Lung (tissue), 17 donors: ENCODE measurements at places on chromosomes 1 and 21. TPM values are rescaled to one million over a fixed set of nuclear protein-coding genes. Genes with fewer than 3 reads are reported as not detected.
A peak's percentile ranks its signal among the peaks of the same experiment; 100 is the strongest.

GRCh38 chr1:205504311-205505075, at the start of gene CDK18:
Gene CDK18 (plus strand): TSS chr1:205504669. CDS start chr1:205523168, 18,499 bp downstream.
- peak; percentile 87 for DNase-seq

DNA sequence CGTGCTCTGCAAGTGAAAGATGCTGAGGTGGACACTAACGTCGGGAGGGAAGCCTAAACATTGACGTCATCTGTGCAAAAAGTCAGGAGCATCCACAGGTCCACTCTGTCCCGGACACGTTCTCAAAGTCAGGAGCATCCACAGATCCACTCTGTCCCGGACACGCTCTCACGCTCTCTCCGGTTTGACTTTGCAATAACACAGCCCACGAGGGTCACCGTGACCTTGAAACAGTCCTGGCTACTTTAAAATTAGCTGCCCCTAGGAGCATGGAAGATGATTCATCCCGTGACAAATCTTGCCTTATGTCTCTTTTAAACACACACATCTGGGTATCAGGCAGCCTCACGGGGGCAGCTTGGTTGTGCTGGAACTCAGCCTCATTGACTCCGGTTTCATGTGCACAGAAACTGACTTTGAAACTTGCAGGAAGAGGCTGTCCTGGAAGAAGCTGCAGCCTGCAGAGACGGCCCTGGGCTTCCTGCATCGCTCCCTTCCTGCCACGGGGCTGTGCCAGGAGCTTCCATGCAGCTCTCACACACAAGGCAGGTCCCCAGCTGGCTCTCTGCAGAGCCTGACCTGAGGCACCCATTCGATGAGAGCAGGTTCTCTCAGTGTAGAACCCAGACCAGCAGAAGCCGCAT, 18.1 kb upstream of the COL18A1 start:
- DNase-seq, result peak; percentile 80

DNA sequence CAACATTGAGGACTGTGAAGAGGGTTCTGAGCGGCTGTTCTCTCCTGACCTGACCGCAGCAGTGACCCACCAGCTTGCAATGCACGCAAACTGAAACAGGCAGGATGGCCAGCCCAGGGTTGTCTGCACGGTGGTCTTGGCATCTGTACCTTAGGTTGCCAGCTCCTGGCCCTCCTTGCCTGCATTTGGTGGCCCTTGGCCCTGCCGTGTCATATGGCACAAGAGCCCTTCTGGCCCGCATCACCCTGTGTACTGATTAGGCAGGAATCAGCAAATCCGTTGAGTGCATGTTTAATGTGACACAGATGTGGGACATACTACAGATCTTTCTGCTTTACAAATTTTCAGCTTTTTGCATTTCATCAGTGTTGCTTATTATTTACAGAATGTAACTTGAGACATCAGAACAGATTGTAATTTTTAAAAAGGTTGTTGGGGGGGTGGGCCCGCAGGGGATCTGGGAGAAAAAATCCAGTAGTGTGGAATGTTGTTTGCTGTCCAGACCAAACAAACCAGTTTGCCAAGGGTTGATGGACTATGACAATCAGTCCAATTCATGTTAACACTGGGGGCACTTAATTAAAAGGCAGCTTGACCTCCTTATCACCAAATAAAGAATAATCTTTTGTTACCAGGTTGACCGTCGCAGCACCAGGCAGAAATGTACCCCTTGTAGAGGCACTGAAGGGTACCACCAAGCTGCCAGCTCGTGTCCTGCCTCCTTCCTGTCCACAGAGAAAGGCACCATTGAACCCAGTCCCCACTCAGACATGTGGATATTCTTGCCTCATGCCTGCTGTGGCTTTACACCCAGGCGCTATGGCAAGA, 132.6 kb downstream of the DHRS3 start:
- DNase-seq, result peak; percentile 86

DNA sequence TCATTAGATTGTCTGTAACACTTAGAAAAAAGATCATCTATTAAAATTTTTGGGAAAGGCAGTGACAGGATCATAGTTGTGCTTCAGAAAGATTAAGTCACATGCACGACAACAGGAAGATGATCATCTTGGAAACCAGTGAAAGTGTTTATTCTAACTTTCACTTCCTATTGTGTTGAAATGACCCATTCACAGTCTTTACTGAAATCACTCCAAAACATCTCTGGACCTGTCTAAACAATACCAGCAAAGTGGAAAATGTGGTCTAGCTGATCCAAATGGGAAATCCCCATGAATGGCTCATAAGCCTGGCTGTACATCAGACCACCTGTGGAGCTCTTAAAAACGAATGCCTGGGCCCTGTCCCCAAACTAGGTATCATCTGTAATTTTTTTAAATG, 111.1 kb upstream of the ETV3 start:
- DNase-seq, result no peak

DNA sequence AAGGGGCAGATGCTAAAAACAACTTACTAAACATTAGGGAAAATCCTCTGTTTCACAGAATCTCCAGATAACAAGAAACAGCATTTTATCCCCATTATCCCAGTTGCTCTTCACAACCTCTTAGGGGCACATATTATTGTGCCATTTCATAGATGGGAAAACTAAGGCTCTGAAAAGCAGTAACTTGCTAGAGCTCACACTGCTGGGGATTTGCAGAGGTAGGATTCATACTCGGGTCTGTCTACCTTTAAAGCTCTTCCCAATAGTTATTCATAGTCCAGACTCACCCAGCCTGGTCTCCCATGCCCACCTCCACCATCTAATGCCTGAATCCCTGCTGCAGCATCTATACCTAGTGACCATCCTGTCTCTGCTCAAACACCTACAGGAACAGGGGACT, 67.7 kb downstream of the RRAGC start:
- no peak for DNase-seq

DNA sequence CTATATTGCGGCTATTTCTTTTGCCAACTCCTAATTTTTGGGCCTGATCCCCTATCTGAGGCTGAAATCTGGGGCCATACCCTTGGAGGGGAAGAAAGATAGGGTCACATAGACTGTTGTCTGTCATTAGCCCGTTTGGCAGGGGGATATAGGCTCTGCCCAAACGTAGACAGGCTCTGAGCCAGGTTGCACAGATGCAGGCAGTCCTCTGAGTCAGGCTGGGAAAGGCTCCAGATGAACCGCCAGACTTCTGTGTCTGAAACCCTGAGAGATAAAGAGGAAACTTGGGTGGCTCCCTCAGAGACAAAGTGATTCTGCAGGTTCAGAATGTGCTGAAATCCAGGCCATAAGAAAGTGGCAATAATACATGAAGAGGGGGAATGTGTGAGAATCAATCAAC, 4.0 kb upstream of the CAP1 start:
- DNase-seq, result peak; percentile 67

DNA sequence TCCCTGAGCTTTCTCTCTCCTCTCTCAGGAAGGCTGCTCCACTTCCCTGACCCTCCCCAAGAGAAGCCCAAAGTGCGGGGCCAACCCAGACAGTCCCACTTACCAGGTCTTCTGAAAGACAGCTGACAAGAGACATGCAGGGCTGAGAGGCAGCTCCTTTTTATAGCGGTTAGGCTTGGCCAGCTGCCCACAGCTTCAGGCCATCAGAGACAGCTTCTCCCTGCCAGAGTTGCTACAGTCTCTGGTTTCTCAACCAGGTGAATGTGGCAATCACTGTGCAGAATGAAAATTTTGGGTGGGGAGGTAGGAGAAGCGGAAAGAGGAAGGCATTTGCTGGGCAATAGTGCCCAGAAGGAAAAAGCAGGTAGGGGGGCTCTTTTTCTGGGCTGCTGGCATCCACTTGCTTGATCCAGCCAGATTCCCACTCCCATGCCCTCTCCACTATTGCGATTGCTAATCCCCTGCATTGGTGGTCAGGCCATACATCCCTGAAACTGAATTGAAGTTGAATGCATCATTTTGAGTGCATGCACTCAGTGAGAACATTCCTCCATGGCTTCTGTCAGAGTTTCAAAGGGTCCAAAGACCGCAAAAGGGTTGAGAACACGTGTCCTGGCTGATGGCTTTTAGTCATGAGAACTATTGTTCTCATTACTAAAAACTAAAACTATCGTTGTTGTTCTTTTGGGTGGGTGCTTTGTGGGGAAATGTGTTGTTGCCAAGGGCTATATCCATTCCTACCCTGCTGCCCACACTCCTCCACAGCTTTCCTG, at the start of gene S100A8:
Gene S100A8, minus strand, starts transcription at position 136 of the 773 bp plus-strand sequence. CDS start 538 bp downstream, outside the sequence.
- DNase-seq, result no peak

DNA sequence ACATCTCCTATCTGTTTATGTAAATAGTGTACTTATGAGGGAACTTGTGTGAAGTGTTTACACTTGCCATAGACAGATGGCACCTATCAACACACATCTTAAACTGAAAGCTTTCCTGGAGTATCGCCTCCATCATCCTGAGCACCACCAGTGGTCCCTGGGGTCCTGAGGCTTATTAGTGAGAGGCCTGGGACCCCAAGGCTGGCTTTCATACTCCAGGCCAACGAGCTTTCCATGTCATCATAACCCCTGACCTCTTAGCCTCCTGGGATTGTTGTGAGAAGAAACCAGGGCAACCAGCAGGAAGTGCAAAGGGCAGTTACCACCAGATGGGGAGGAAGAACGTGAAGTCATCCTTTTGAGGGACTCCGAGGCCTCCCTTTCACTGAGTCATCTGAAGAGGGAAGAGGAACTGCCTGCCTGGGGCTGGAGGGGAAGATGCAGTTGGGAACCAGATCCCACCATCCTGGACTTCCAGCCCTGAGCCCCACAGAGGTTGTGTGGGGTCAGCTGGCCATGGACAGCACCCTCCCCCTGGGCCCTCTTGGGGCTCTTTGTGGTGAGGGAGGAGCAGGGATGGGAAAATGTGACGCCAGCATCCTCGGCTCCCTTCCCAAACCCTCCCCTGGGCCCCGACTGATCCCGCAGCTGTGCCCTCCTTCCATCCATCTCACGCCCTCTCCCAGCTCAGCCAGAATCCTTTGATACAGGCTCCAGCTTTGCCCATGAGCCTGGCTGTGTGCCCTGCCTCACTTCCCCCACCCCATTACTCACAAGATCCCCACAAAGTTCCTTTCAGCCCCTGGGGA, 5.8 kb downstream of the INKA2 start:
- DNase-seq, result peak; percentile 67

DNA sequence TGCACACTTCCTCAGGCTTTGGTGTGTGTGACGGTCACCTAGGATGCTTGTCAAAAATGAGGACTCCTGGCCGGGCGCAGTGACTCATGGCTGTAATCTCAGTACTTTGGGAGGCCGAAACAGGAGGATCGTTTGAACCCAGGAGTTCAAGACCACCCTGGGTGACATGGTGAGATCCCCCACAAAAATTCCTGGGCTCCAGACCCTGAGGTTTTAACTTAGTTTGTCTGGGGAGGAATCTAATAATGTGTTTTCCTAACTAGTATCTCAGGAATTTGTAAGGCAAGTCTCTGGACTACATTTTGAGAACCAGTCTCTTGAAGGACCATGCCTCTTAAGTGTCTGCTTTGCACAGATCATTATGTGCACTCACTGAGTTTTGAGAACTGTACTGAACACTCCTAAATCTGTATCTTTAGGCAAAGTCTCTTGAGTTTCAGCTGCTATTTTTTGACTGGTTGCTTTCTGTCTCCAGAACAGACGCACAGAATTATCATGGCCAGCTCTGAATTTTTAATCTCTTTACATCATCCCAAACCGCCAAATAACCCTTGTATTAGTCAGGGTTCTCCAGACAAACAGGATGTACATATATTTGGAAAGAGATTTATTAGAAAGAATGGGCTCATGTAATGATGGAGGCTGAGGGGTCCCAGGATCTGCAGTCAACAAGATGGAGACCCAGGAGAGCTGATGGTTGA, 45.5 kb upstream of the VANGL1 start:
- DNase-seq, result peak; percentile 1

DNA sequence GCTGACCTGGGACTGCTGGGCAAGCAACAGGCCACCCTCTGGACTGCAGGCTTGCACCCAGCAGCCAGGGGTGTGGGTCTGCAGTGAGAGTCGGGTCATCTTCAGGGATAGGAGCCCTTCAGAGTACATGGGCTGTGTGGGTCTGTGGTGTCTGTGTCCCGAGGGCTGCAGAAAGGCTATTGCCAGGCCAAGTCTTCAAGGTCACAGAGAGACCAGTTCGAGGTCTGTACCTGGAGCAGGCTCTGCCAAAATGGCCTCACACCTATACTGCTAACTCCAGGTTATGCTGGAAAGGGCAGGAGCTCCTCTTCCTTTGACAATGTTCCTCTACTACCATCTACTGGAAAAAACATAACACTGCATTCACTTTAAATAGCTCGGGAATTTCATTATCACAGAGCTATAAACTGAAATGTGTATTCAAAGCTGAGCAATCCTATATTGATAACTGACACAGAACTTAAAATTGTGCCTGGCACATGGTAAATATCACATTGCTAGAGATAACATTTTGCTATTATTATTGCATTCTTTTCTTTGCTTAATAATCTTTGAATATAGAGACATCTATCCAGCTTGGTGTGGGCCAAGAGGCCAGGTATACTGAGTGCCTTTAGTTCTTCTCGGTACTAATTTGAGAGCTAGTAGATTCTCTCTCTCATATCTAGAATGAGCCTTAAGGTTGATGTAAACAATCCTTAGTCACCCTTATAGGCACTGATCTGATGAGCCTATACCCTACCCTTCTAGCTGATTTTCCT, 6.9 kb upstream of the DNAH14 start:
- peak; percentile 58 for DNase-seq

DNA sequence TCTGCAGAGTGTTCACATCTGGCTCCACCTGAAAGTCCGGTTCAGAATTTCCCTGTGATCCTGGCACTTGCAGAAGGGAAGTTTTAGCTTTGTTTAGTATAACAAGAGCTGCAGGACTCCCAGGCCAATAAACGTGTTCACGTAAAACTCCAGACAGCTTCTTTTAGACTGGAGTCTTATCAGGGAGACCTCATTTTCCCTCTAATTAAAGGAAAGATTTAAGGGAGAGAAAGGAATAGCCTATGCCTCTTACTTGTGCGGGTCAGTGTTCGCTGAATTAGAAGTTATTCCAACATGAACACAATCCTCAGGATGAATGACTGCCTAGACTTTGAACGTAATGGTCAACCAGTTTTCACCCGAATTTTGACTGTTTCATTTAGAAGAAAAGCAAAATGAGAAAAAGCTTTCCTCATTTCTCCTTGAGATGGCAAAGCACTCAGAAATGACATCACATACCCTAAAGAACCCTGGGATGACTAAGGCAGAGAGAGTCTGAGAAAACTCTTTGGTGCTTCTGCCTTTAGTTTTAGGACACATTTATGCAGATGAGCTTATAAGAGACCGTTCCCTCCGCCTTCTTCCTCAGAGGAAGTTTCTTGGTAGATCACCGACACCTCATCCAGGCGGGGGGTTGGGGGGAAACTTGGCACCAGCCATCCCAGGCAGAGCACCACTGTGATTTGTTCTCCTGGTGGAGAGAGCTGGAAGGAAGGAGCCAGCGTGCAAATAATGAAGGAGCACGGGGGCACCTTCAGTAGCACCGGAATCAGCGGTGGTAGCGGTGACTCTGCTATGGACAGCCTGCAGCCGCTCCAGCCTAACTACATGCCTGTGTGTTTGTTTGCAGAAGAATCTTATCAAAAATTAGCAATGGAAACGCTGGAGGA, 202.1 kb upstream of the SGIP1 start:
- DNase-seq, result peak; percentile 87

- DNase-seq, result no peak
These were observed 9.3 kb downstream of the MYOC start for GRCh38 chr1:171643156-171643555.

Gene NT5C1A
- total RNA-seq, result not detected

Gene COL8A2
- total RNA-seq, result 2.0 TPM

Gene TFF2
- not detected for total RNA-seq

Gene CHI3L2
- 298 TPM for total RNA-seq

Gene TM2D1
- total RNA-seq, result 32.6 TPM

Gene S100A8
- total RNA-seq, result 556 TPM

Gene PLPPR4
- total RNA-seq, result 1.5 TPM

Gene FCRL4
- 0.57 TPM for total RNA-seq

Gene CFHR4
- total RNA-seq, result not detected

Gene NBPF20
- total RNA-seq, result 2.1 TPM

Gene IFNLR1
- total RNA-seq, result 9.0 TPM
